Right cardiac atrium (tissue), 5 donors: ENCODE measurements at places on chromosomes 12 and 14.

GRCh38 chr14:60495946-60496345 lies 10.1 kb upstream of the C14orf39 start:
- DNase-seq, result no peak

DNA sequence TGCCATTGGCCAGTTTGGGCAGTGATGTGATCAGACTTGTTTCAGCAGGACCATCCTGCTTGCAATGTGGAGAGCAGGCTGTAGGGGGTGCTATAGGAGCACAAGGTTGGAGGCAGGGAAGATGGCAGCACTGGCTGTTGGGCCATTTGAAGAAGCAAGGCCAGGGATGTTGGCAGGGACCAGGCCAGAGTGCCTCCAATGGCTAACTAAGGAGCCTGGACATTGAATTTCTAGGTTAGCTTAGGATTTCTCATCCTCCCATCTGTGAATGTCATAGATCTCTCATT lies 23.5 kb downstream of the FGF23 start:
- peak; percentile 58 for DNase-seq

- no peak for DNase-seq
Observed at GRCh38 chr14:81363746-81364378, 36.3 kb downstream of the STON2 start.

- no peak for DNase-seq
Observed at GRCh38 chr12:46664761-46665287, 161.0 kb downstream of the SLC38A4 start.

DNA sequence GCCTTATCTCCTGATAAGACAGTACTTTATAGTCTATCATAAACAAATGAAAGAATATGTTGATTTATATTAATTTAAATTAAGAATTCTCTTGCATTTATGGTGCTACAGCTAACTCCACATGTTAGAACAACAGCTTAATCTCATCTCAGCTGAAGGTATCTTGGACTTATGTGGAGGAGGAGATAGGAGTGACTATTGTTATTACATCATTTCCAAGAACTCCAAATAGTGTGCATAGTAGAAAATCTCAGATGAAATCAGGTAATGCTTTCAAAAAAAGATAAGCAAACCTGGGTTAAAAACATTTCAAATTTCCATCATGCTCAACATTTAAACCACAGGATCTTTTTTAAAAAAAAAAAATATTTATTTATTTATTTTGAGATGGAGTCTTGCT lies 31.3 kb upstream of the ISM2 start:
- no peak for DNase-seq

DNA sequence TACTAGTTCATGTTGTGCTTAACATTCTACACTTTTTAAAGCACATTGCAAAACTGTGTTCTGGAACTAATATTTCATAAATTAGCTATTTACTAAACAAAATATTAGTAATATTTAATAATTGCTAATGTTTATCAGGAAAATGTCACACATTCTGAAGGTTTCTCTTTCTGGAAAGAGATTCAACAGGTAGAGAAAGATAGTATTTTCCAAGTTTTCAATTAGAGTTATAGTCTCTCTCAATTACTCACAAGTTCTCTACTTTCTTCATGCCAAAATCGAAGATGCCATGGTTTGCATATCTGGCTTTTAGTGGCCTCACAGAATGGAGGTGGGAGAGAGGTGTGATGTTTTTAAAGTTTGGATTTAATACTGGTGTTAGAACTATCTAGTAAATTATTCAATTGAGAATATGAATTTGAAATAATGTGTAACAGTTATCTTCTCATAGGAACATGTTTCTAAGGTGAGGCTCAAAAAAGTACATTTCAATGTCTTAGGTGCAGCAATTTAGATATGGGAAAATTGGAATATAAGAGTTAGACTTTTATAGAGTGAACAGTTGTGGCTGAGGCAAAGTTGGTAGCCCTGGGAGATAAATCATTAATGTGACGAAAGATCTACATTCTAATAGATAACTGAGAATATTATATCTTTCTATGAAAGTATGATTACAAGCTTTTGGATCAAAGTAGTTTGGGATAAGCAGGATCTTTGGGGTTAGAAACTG lies 1.5 kb downstream of the LUM start:
- DNase-seq, result no peak

GRCh38 chr12:67876305-67876915 lies 112.8 kb upstream of the IFNG-AS1 start:
- DNase-seq, result no peak

DNA sequence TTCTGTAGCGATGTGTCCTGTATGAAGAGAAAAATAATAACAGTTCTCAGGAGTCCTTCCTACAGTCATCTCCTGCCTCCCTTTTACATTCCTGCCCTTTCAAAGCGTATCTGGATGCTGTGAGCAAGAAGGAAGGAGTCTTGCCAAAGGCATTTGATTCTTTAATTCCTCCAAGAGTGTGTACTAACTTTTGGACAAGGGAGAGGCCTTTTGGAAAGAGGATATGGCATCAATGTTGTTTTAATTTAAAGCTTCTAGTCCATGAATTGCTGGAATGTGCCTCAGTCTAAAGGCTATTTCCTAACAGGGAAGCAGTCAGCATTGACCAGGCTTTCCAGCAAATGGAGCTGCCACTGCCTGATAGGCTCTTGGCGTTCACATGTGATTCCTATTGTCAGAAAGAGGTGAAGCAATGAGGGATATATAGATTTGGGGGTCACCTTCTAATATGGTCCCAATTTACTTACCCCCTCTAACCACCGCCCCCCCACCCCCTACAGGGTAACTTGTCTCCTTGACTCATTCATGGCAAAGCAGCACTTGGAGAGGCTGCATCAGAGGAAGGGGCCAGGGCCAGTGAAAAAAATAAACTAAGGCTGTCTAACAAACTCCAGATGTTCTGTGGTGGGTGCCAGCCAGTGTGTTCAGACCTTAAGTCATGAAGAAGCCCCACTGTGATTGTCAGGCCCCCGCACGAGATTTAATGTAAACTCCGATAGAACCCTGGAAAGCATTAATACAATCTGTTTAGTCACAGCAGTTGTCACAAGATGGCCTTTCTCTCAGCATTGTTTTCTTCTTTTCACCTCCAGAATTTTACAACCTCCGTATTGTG lies 220.3 kb downstream of the FBXL14 start:
- DNase-seq, result no peak

GRCh38 chr12:107325075-107325608 lies 231.8 kb upstream of the CRY1 start:
- no peak for DNase-seq

DNA sequence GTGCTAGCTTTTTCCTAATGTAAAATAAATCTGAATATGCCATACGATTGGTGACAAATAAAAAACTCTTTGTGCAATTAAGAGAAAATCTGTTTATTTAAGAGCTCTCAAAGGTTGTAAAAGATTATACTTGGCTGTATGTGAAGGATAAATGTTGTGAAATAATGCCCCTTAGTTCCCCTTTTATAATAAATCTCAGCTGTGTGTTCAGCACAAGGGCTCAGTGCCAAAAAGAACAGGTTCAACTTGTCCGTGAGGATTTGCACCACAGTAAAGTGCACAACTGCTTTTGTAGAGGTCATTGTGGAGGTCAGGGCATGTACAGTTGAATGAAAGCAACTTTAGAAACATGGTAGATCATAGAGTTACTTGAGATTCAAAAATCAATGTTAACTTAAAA lies 118.6 kb downstream of the TRMT5 start:
- no peak for DNase-seq

DNA sequence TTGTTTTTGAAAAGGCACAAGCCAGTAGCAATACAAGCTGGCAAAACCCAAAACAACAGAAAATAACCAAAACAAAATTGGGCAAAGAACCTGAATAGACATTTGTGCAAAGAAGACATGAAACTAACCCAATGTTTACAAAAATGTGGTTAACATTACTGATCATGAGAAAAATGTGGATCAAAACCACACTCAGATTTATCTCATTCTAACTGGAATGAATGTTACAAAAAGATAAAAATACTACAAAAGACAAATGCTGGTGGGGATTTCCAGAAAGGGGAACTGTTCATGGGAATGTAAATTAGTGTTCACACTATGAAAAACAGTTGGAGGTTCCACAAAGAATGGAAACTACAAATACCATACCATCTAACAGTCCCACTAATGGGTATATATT lies 26.6 kb downstream of the ASCL4 start:
- DNase-seq, result no peak

DNA sequence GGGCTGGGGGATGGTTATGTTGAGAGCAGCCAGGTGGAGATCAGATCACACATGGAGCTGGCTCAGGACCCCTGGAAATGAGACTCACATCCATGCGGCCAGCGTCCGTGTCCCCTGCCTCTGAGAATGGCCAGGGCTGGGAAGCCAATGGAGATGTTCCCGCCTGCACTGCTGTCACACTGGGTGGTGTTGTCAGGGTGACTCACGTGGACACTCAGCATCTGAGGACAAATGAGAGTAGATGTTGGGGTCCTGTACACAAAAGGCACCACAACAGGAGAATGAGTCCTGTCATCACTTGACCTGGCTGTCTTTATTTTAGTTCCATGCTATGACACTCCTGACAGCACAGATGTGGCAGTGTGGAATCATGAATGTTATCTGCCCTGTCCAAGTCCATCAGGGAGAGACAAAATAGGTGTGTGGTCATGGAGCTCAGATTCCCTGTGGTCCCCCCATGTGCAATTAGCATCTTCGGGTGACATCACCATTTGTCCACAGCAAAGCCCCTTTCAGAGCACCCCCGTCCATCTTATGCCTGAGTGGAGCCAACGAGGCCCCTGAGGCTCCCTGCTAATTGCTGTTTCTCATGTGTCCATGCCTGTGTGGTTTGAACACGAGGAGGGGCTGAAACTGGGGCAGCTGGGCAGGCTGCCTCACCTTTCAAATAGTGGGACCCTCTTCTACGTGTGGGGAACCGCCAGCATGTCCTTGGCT lies 393.5 kb downstream of the AACS start:
- no peak for DNase-seq

DNA sequence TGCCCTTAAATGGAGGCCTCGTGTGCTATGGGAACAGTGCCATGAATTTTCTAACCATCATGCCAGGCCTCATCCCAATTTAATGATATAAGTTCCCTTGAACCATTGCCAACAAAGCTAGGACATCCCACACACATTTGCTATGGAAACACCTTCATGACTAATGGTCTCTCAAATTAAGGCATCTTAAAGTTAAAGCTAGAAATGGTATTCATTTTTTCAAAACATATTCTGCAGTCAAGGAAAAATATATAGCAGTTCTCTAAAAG lies 117.3 kb downstream of the BTG1 start:
- no peak for DNase-seq

DNA sequence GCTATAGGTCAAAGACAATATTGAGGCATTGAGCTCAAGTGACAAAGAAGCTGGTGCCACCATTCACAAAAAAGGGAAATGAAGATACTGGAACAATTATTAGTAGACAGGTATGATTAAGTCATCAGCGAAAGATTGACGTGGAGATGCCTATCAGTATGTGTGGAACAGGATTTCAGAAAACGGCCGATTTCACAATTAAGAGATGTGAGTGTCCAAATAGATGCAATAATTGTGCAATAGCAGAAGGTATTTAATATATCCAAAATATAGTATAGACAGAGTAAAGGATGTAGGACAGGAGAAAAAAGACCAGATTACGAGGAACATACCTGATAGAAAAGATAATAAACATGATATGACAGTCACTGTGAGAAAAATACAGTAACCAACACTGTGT lies 433.1 kb downstream of the C12orf50 start:
- DNase-seq, result no peak

DNA sequence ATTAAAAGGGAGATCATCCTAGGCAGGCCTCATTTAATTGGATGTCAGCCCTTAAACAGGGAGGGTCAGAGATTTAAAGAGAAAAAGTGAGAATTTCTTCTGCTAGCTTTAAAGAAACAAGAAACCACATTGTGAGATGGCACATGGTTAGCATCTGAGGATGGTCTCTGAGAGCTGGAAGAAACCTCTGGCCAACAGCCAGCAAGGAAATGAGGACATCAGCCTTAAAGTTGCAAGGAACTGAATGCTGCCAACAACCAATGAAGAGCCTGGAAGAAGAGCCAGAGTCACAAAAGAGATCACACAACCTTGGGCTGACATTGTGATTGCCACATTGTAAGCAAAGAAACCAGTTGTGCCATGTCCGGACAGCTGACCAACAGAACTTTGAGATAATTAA lies 17.5 kb upstream of the FAR2 start:
- DNase-seq, result no peak

DNA sequence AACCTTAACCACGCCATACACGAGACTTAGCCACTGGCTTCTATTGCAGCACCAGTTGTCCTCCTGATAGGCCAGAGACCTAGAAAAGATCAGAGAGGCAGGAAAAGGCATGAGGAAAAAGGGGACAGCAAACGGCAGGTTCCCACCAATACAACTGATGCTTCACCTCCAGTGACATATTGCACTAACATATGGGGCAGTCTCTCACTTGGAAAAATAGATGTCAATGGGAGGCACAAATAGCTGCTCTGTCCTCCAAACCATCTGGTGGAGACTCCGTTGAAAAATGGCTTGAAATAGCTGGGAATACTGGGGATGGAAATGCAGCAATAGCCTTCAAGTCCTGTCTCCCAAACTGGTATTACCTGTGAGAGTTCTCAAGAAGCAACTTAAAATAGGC lies 20.3 kb downstream of the SLC8A3 start:
- no peak for DNase-seq

DNA sequence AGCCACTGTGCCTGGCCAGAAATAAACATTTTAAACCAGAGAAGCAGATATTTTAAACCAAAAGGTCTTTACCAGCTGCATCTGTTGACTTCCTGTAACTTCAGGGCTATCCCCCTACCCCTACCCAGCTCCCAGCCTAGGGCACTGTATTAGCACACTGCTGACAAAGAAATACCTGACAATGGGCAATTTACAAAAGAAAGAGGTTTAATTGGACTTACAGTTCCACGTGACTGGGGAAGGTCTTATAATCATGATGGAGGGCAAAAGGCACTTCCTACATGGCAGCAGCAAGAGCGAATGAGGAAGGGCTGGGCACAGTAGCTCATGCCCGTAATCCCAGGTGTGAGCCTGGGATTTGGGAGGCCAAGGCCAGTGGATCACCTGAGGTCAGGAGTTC lies 26.0 kb downstream of the GEMIN2 start:
- DNase-seq, result no peak

- peak; percentile 82 for DNase-seq
Observed at GRCh38 chr12:26239122-26239851, 43.9 kb downstream of the SSPN start.

DNA sequence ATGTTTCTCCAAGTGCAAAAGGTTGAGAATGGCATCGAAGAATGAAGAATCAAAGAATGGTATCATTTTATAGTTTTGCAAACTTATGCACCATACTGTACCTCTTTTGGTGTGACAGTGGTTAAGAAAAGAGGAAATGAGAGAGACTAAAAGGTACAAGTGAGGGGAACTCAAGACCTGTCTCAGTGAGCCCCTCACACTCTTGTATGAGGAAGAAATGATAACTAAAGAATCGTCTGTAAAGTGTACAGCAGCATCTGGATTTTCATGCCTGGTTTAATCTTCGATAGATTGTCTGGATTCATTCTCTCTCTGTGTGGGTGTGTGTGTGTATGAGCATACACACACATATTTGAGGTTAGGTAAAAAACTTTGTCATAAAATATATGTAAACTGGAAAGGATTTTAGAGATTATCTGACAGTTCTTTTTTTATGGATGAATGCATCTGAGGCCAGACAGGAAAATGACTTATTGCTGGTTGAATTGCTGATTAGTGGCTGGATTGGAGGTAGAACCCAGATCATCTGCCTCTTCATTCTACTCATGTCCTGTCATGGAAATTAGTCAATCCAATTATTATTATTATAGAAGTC lies 16.0 kb upstream of the SLC38A2 start:
- no peak for DNase-seq
